ENCODE measurements at places on chromosomes 11 and 22. TPM values are rescaled to one million over a fixed set of nuclear protein-coding genes. Genes with fewer than 3 reads are reported as not detected.

DNA sequence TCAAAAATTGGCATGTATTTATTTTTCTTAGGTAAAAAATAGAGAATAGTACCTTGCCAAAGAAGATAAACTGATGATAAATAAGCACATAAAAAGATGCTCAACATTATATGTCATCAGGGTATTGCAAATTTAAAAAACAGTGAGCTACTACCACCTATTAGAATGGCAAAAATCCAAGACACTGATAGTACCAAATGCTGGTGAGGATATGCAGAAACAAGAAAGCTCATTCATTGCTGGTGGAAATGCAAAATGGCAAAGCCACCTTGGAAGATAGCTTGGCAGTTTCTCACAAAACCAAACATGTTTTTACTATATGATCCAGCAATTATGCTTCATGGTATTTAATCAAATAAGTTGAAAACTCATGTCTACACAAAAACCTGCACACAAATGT, 46.4 kb upstream of the EED start:
- no peak for DNase-seq

DNA sequence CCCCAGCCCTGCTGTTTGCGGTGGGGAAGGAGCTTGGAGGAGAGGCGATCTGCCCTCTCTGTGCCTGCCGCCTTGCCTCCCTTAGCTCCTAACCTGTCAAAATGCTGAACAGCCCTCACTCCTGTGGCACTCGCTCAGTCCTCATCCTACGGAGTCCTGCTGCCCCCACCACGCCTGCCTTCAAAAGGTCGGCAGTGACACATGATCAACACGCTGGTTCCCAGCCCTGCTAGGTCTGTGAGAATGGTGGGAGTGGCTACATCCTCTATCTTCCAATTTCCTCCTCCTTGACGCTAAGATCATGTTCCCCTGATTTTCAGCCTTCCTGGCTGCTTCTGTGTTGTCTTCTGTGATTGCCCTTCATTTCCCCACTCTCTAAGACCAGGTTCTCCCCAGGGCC, 120.2 kb upstream of the TBCEL start:
- DNase-seq, result no peak

DNA sequence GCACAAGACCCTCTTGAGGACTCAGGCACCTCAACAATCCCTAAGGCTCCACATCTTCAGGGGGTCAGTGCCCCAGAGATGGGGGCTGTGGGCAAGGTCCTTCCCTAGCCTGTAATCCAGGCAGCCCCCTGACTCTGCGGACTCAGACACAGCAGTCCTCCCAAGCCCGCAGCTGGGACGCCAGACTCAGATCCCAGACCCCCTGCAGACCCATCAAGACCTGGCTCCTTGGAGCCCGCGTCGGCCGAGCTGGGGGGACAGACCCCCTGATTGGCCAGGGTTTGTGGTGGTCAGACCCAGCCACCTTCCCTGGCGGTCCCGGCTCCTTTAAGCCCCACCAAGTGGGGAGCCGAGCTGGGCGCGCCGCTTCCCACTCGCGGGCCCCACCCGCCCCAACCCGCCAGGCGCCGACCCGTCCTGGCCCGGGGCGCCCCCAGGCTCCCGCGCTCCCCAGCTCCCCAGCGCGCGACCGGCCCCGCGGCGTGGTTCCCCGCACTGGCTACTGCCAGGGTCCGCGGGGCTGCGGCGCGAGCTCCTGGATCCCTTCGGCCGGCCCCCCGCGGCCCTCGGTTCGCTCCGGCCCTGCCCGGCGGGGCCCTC, 458 bp downstream of the OSBPL5 start:
- peak; percentile 26 for DNase-seq

LMO1 gene
- total RNA-seq, result 0.75 TPM

RASSF10 gene
- 0.85 TPM for total RNA-seq

PLEKHA7 gene
- total RNA-seq, result 23.8 TPM

- DNase-seq, result peak; percentile 9
Observed at GRCh38 chr11:64230985-64231365, 627 bp downstream of the DNAJC4 start.

AGBL2 gene
- total RNA-seq, result not detected

DNA sequence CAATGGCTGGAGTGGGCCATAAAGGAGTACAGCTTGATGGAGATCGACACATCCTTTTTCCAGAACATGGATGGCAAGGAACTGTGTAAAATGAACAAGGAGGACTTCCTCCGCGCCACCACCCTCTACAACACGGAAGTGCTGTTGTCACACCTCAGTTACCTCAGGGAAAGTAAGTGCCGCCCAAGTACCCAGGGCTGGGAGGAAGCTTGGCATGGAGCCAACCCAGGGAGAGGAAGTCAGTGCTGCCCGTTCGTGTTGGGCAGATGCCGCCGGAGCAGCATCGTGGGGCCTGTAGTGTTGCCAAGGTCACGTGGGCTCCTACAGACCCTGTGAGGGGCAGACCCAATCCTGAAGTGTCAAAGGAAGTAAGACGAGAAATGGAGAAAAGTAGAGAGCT, 78.9 kb downstream of the FLI1 start:
- peak; percentile 50 for DNase-seq

DNA sequence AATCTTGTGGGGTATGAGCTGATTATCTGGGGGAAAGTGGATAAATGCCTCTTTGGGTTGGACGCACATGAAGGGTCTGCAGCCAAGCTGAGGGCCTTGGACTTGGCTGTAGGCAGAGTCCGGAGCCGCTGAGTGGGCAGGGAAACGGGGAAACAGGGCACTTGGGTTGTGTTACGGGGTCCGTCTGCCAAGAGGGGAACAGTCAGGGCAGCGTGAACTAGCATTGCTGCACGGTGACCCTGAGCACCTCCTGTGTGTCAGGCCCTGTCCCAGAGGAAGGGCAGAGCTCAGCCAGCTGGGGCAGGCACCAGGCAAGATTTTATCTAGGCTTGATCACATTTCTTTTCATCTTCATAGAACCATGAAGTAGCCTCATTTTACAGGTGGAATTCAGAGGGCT, 11.9 kb downstream of the FAM83F start:
- DNase-seq, result no peak

Data from heart left ventricle (tissue), 16 donors.